Activated CD4-positive, alpha-beta T cell treated with anti-CD3 and anti-CD28 coated beads for 48 hours (primary cell): ENCODE measurements at places on chromosomes 12 and 14.

DNA sequence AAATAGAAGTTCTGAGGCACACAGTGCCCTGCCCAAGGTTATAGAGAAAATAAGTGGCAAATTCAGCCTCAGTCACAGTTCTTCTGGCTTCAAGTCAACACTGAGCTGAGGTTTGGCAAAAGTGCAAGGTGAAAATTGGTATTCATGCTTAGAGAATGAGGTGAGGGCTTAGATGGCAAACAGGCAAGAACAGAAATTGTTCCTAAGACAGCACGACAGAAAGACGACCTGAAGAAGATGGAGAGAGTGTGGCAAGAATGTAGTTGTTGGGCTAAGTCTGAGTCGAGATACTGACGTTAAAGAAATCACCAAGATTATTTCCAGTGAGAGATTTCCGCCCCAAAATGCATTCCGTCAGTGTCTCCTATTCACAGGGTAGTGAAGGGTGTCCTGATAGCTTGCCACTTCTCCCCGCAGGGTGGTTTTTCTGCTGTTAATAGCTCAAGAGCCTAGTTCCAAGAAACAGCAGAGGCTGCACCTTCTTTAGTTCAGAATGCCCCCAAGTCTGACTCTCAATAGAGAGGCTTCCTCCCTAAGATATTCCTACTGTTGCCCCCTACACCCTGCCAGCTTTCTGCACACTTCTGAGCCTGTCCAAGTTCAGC is 260.8 kb upstream of the AMIGO2 start:
- DNase-seq = no peak

GRCh38 chr14:64324895-64325294 is 30.7 kb upstream of the ESR2 start:
- DNase-seq = no peak

GRCh38 chr14:90692826-90693225 is 123.4 kb downstream of the TTC7B start:
- no peak for DNase-seq

- no peak for DNase-seq
Measured at GRCh38 chr12:53212931-53213330, 5.9 kb upstream of the ITGB7 start.
